Glomerular endothelial cell (primary cell): ENCODE measurements at places on chromosomes 6 and 20.

DNA sequence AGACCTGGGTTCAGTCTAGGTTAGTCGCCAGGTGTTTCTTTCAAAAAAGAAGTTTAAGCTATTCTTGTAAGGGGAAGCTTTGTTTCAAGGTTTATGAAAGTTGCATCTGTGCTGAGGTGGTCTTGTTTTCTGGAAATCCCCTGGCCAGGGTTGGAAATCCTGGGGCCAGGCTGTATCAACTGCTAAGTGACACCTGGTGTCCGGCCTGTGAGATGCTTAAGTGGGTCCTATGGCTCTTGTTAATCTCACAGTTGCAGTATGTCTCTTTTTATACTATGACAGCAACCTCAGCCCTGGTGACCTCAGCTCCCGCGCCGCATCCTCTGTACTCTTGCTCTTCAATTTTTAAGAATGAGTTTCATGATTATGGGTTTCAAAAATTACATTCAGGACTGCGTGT is 72.0 kb downstream of the CHMP4B start:
- DNase-seq: no peak

GRCh38 chr6:99521633-99522151 is 6.5 kb upstream of the USP45 start:
- no peak for DNase-seq

- no peak for DNase-seq
Observed at GRCh38 chr6:125732398-125732797, 17.0 kb upstream of the HEY2 start.

GRCh38 chr6:9875605-9876353 is 539.1 kb downstream of the TFAP2A start:
- no peak for DNase-seq

DNA sequence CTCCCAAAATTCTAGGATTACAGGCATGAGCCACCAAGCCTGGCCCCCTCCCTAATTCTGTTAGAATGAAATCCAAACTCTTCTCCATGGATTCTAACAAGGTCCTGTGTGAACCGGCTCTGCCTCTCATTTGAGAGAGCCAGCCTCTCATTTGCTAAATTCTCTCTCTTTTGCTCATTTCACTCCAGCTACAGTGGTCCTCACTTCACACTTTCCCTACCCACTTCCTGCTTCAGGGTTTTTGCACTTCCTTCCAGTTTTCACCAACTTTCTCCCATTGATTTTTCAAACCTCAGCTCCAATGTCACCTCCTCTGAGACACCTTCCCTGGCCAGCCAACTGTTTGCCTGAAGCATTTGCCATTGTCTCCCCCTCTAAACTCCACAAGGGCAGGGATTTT is 5.1 kb downstream of the COX4I2 start:
- no peak for DNase-seq
